Activated CD8-positive, alpha-beta memory T cell treated with anti-CD3 and anti-CD28 coated beads for 36 hours (primary cell): ENCODE measurements at places on chromosomes 5 and 9. TPM values are rescaled to one million over a fixed set of nuclear protein-coding genes. Genes with fewer than 3 reads are reported as not detected.

The HMCN2 gene
- not detected for total RNA-seq

The SLC45A2 gene
- total RNA-seq = not detected

The ALDH1A1 gene
- not detected for total RNA-seq

The ENTREP1 gene
- not detected for total RNA-seq
